ENCODE measurements at places on chromosomes 5 and 9.

DNA sequence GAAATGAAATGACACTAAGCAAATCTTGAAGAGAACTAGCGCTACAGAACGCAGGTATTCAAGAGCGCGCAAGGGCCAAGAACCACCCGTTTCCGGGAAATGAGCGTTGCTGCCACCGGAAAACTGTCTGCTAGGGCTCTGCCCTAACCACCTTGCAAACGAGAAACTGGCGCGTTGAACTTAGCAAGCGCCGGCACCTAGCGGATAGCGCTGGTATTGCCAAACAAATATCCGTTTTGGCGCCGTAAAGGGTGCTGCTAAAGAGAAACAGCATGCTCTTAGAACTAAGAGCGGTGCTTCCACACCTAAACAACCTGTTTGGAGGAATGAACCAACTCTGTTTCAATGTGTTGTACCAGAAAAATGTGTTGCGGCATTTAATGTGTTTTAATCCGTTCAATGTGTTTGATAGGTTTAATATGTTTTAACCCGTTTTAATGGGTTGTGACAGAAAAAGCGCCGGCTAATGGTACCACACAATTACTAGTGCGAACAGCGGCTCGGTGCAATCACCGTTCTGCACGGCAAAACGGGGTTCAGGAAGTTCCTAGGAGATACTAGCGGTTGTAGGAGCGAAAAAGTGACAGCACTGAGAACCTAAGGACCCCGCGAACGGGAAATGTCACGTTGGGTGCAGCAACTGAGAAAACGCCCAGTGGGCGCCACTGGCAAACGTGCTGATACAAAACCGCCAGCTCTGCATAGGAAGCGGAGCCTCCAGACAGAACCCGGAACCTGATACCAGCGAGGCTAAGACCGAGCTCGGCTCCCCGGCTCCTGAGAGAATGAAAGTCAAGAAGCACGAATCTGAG, at the start of gene ANXA2R:
TSS of gene ANXA2R (minus strand) at position 33 of the 812 bp plus-strand sequence. CDS start 273 bp downstream, outside the sequence.
- peak; percentile 93 for DNase-seq

DNA sequence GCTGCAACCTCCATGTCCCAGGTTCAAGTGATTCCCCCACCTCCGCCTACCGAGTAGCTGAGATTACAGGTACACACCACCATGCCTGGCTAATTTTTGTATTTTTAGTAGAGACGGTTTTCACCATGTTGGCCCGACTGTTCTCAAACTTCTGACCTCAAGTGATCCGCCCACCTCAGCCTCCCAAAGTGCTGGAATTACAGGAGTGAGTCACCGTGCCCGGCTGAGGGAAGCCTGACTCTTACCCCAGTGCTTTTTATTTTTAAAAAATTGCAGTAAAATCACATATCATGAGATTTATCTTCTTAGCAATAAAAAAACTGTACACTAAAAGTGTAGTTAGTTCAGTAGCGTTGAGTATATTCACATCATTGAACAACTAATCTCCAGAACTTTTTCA, 105.3 kb downstream of the SLIT3 start:
- DNase-seq = no peak

- no peak for DNase-seq
These were observed 41.1 kb downstream of the ALG2 start for GRCh38 chr9:99180662-99181061.

DNA sequence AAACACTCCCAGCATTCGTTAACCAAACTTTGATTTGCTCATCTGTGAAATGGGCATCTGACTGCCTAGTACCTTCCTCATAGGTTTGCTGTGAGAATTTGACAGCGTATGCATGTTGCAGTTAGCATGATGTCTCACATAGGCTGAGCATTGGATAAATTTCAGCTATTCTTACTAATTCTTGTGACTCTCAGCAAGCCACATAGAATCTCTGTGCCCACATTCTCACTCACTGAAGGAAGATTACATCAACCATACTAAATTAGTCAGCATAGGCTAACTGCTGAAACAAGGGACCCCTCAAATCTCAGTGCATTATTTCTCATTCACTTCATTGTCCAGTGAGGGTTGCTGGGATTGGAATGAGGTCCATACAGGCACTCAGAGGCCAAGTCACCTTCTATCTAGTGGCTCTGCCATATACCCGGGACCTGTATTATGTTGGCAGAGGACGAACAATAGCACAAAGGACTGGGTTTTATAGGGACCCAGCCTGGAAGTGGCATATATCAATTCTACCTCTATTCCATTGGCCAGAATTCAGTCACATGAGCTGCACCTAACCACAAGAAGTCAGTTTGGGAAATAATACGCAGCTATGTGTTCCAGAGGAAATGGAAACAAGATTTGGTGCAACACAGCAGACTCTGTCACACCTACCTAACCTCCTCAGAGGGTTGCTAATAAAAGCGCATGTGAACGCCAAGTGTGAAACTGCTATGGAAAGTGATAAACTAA, 4.2 kb upstream of the PTGER4 start:
- DNase-seq = no peak

- peak; percentile 46 for DNase-seq
These were observed 33.3 kb downstream of the DMRT2 start for GRCh38 chr9:1083325-1083913.

- peak; percentile 73 for DNase-seq
These were observed 54.1 kb downstream of the FER start for GRCh38 chr5:108801776-108802175.

DNA sequence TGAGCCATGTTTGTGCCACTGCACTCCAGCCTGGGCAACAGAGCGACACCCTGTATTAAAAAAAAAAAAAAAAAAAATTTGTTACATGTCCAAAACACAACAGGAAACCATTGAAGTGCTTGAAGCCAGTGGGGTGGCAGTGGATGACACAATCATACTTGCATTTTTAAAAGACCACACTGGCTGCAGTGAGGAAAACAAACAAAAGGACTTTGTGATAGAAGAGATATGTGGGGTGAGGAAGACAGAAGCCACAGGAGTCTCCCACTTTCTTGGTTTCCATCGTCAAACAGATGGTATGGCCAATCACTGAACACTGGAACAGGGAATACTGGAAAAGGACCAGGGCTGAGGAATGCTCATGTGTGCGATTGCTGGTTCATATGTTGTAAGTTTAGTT, 20.9 kb upstream of the COMMD10 start:
- peak; percentile 35 for DNase-seq

GRCh38 chr5:58703925-58704555, 121.2 kb downstream of the RAB3C start:
- DNase-seq = no peak

DNA sequence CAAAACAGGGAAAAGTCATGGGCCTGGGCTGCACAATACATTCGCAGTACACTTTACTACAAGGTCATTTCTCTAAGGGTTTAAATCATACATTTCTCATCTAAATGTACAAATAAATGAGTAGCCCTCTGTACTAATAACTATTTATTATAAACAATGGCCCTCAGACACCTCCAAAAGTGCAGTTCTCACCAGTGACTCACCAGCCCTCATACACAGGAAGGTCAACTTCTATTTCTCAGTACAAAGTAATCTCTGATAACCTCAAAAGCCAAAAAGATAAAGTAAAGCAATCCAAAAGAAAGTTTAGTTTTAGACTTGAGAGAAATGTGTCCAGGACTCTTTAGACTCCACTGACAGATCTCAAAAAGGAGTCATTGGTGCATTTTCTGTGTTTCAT, 1258.1 kb upstream of the CDH6 start:
- DNase-seq = no peak

GRCh38 chr9:134059661-134060395, 8.0 kb downstream of the BRD3 start:
- DNase-seq = no peak

GRCh38 chr9:98010445-98010844, 27.3 kb downstream of the ANP32B start:
- peak; percentile 42 for DNase-seq

DNA sequence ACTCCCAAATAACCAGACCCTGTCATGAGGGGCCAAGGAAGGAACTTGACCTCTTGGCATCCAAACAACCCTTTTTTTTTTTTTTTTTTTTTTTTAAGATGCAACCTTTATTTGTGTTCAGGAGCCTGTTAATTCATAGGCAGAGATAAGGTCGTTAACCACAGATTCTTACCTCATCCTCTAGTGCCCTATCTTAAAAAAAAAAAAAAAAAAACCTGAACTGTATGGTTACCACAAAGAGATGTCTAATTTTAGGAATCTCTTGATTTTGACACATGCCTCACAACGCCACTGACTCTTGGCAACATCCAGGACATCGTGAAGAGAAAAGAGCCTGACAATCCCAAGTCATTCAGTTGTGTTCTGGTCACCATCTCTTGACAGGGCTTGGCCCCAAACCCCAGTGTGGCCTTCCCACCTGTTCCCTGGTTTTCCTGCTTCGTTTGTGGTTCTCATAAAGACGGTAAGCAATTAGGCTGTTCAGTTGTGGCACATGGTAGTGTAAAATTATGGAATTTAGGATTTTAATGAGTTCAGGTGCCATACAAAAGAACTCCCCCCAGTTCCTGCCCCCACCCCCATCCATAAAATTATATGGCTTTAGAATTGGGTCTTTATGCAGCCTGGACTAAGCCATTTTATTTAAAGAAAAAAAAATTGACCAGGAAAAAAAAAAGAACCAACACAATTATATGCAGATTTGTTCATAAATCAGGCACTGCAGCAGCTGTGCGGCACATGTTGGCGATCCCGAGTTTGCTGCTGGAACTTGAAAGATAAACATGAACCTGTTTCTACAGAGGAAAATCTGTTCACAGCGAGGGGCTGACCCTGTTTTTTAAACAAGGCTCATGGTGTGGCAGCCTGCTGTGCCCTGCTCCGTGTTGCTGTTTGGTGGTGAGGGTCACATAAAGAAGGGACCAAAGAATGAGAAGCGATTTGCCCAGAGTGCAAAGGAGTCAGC, 267.8 kb upstream of the CLINT1 start:
- DNase-seq = no peak

DNA sequence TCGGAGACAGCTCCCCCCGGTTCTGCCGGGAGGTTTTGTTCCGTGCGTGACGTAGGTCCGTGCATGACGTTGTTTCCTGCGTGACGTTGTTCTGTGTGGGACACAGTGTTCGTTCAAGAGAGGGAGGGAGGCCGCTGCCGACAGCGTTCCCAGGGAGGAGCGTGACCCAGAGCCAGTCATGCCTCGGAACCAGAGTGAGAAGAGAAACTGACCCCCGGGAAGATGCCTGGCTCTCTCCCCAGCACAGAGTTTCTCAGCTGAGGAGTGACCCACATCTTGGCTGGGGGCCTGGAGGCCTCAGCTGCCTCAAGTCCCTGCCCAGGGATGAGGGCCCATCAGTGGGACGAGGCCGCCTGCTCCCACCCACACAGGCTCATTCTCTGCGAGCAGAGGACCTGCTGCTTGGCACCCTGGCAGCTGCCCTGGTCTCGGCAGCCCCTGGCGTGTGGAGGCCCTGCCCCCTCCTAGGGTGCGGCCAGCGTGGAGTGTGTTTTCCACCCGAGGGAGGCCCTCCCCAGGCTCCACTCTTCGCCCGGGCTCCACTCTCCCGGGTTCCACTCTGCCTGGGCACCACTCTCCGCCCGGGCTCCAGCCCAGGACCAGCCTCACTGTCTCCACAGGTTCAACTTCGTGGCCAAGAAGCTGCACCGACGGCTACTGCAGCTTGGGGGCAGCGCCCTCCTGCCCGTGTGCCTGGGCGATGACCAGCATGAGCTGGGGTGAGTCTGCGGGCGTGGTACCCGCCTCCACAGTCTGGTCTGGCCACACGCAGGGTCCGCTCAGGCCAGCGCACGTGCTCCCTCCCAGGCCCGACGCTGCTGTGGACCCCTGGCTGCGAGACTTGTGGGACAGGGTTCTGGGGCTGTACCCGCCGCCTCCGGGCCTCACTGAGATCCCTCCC, 7.9 kb downstream of the NDOR1 start:
- DNase-seq = no peak

DNA sequence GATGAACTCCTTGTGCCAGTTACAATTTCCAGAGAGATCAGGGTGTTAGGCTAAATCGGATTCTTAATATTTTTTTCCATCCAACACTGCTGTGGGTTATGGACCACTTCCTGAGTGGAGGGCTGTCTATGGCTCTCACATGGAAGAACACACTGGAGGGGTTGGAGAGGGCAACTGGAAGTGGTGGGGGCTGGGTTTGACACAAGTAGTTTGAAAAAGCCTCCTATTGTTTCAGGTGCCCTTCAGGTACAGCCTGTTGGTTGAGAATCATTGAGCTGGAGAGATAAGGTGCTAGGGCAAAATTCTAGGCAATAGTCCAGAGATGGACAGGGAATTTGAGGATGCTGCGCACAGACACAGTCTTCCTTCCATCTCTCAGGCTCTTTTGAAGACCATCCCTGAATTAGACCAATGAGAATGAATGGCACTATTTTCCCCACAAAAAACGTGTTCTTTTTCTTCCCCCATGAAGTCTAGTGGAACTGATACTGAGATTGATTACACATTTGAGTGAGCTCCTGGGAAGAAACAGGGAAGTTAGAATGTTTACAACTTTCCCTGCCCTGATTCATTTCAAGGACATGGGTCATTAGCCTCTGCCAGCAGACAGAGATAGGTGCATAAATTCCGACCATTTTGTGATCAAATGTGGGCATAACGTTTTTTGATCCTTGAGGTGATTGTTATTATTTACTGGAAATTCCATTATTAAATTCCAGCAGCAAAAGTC, 87.7 kb downstream of the ACER2 start:
- DNase-seq = no peak

DNA sequence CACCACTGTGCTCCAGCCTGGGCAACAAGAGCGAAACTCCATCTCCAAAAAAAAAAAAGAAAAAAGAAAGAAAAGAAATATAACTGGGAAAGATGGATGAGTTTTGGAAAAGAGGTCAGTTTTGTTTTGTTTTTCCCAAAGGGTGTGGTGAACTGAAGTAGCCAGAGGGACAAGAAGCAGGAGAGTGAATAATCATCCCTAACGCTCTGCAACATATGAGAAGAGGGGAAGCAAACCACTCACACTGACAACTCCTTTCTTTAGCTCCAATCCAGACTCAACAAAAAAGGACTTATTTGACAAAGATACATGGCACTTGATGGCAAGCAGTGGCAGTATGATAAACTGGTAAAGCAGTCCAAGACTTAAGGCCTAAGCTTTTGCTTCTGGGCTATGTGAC, 176.1 kb upstream of the HMHB1 start:
- no peak for DNase-seq

DNA sequence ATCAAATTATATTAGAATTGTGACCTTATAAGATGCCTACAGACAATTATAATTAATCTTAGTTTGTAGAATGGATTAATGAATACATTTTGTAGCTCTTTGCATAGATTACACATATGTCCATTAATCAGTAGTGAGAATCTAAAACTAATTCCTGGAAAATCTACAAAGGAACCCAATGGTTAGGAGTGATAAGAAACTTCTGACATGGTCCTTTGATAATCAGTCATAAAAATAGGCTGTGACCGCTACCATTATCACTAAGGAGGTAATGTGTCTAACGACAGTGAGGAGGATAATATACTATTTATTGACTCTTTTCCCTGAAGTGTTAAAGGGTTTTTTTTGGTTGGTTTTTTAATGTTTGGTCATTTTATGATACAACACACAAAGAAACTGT, 46.6 kb downstream of the BNC2 start:
- no peak for DNase-seq

GRCh38 chr9:103037508-103038477, 42.7 kb downstream of the CYLC2 start:
- no peak for DNase-seq

- no peak for DNase-seq
These were observed 206.5 kb downstream of the DAB2IP start for GRCh38 chr9:121857928-121858327.

- no peak for DNase-seq
These were observed 294.1 kb downstream of the FANCC start for GRCh38 chr9:95023217-95024003.

All from SW480 (cell line).